ENCODE measurements at places on chromosomes 2 and 18.

- no peak for DNase-seq
Measured at GRCh38 chr2:197606180-197606579, 69.2 kb downstream of the RFTN2 start.

- DNase-seq: peak; percentile 44
Measured at GRCh38 chr2:174634130-174635014, 36.8 kb upstream of the WIPF1 start.

GRCh38 chr18:31482051-31482450, 15.9 kb upstream of the DSG2 start:
- DNase-seq: no peak

DNA sequence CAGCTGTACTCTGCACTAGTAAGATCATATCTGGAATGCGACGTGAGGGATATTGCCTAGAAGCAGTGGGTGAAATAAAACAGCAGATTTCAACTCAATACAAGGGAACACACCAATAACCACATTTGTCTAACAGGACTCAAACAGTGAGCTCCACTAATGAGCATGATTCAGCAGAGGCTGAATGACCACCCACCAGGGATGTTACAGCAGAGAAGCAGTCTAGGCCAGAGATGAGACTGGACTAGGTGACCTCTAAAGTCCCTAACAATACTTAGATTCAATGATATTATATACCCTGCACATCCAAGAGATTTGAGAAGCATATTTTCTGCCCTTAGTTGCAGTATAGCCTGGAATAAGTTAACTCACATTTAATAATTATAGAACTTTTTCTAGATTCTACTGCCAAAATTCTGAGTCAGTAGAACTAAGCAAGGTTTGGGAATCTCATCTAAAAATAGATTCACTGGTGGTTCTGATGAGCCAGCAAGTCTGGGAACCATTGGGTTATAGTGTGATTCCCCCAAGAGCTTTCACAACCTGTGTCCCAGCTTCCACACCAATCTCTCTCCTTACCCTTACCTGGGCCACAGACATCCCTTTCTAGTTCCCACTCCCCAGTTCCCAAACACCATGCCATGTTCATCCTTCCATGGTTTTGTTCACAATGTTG, 6.3 kb downstream of the THOC1 start:
- no peak for DNase-seq

- no peak for DNase-seq
Measured at GRCh38 chr2:230042195-230042594, 26.5 kb downstream of the SLC16A14 start.

- no peak for DNase-seq
Measured at GRCh38 chr2:171310889-171311288, 122.9 kb downstream of the METTL8 start.

DNA sequence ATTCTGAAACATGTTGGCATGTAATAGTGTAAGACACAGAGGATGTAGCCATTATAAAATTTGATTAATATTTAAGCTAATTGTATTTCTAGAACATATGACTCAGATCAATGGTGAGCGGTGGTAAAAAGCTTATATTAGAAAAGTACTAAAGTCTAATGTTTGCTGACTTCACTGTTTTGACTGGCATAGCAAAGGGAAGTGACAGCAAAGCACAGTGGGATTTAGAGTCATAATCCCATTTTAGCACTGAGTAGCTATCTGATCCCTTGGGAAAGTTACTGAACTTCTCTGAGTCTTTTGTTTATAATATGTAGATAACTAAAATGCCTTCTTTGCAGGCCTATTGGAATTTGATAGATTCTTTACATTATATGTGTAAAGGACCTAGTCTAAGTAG, 60.4 kb downstream of the KIAA1328 start:
- no peak for DNase-seq

DNA sequence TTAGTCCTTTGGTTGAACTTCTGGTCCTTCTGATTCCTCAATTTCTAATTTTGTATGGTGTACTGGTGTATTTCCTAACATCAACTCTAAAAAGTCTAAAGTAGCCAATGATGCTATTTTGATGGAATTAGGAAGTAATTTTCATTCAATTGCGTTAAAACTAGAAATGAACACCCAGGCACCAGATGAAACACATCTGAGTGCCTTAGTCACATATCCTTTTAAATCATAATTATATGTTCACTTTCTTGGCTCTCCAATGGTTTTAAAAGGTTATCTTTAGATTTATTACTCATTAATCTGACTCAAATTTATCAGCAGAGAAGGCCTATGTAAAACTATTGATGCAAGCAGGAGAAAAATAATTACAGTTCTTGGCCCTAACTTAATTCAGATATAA, 119.7 kb downstream of the GAREM1 start:
- DNase-seq: no peak

- no peak for DNase-seq
Measured at GRCh38 chr2:56244911-56245530, 61.2 kb downstream of the CCDC85A start.

Measured in stimulated activated CD4-positive, alpha-beta T cell treated with anti-CD3 and anti-CD28 coated beads, Interleukin-4, amount 100 ng/mL, for 1 hour (primary cell).